ENCODE measurements at places on chromosomes 5 and 9.

DNA sequence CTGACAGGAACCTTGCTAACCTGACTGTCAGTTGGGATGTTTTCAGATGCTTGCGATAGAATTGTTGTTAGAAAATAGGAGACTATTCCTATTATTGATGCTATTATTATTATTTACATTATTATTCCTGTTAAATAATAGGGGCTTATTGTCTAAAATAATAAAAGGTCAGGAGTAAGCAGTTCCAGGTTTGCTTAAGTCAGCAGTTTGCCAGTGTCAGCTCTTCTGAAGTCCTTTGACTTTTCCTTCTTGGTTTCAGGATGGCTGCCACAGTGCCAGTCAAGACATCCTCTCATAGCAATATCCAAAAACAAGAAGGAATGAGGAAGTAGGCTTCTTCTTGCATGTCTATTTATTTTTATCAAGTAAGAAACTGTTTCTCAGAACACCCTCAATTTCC lies 141.7 kb upstream of the MARCHF11 start:
- DNase-seq, result no peak

DNA sequence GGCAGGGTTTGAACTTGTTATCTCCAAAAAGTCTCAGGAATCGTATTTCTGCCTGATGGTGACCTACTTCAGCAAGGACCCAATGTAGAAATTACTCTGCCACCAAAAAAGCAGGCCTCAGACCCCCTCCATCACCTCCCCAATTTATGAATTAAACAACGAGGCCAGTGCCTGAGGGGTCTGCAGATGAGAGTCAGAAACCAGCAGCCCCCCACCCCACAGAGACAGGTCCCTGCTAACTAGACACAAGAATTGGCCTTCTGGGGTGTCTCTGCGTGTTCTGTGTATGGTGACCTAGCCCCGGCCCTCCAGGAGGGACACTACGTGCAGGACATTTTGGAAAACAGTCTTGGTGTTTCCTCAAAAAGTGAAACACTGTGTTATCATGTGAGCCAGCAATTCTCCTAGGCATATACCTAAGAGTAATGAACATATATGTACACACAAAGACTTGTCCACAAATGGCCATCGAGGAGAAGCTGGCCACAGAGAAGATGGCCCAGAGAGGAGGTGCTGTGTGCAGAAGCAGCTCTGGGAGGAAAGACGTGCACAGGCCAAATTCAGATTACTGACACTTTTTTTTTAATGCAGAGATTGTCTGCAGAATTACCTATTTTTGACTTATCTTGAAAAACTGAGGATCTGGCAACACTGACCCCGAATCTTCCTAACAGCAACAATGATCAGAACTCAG lies 93.8 kb downstream of the ADAMTS2 start:
- DNase-seq, result no peak

DNA sequence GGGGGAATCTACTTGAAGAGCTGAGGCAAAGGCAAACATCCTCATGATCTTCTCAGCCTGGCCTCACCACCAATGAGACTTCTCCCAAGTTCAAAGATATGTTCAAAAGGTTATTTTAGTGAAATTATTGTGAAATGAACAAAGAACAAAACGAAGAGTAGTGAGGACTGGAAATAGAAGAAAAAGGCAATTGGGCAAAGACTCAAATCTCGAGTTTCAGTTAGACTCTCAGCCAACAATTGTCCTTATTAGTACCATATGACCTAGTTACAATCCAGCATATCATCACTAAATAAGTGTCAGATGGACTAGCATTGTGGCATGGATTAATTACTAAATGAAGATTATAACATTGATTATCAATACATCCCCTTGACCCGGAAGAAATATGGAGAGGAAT lies 9.0 kb downstream of the ZNF474 start:
- no peak for DNase-seq

DNA sequence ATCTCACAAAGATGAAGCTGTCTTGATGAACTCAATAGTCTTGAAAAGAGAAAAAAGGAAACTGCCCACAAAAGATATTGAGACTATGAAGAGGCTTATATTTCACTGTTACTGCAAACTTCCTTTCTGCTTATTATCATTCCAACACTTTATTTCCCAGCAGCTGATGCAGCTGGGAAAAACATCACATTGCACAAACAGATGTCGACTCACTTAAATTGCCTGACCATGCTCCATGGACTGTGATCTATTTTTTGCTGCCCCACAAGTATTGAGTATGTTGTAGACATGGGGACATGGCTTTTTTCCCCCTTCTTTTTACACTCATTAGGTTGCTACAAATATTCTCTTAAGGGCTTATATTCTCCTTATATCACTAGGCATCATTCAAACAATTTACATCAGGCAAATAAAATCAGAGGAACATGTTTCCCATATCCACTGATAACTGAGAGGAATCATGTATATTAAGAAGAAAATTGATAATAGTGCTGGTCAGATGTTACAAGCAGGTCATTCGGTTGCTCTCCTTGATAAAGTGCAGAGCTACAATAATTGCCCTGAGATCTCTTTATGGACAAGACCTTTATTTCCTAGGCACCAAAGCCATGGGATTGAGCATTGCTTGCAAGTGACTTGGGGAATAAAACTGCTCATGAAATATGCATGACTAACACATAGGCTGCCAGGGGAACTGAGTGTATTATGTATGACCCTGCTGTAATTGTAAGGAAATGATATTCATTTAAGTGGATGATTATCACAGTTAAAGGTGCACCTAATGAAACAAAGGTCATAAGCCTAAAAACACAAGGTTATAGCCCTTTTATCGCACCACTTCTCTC lies 509.9 kb downstream of the ZNF608 start:
- DNase-seq, result no peak

GRCh38 chr5:68325065-68325580 lies 109.6 kb downstream of the PIK3R1 start:
- DNase-seq, result no peak

GRCh38 chr5:95664204-95664786 lies 17.7 kb downstream of the RFESD start:
- DNase-seq, result no peak

DNA sequence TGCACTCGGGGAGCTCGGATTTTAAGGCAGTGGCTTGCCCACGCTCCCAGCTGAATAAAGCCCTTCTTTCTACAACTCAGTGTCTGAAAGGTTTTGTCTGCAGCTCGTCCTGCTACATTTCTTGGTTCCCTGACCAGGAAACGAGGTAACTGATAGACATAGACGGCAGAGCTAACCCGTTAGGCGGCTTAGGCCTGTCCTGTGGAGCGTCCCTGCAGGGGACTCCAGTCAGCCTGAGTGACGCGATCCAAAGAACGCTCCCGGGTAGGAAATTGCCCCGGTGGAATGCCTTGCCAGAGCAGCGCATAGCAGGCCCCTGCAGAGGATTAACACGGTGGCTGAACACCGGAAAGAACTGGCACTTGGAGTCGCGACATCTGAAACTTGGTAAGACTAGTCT lies 1.8 kb upstream of the SELENOP start:
- DNase-seq, result no peak

- peak; percentile 64 for DNase-seq
These were observed 190.0 kb downstream of the FANCC start for GRCh38 chr9:95127249-95128176.

- DNase-seq, result no peak
These were observed 100.7 kb downstream of the CWC27 start for GRCh38 chr5:64869419-64869818.

GRCh38 chr9:109383356-109383755 lies 62.5 kb upstream of the EPB41L4B start:
- DNase-seq, result no peak

- no peak for DNase-seq
These were observed 97.9 kb upstream of the MAMDC2 start for GRCh38 chr9:69945671-69946141.

DNA sequence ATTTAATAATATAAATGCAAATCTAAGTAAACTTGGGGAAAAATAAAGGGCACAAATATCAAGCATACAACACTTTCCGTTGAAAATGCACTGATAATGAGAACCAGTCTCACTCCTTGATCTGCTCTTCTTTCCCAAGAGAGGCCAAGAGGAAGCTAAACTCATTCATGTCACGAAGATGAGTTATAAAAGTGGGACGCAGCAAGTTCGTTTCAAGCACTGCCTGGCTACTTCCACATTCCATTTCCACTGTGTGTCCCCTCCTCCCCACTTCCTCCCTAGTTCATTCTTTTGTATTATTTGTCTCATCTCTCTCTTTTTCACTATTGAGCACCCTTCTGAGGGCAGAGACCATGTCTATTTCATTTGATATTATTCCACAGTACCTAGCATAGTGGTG lies 158.1 kb downstream of the SLC24A2 start:
- DNase-seq, result no peak

DNA sequence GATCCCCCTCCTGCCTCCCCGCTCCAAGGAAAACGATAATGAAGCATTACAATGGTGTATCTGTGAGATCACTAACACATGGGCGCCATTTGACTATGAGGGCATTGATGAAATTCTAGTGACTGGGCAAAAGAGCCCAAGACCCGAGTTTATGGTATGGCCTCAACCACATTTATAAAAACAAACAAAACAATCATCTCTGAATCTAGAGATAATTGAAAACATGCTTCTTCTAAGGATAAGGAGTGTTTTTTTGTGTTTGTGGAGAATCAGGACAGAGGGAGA lies 100.9 kb upstream of the SEMA6A start:
- DNase-seq, result no peak

DNA sequence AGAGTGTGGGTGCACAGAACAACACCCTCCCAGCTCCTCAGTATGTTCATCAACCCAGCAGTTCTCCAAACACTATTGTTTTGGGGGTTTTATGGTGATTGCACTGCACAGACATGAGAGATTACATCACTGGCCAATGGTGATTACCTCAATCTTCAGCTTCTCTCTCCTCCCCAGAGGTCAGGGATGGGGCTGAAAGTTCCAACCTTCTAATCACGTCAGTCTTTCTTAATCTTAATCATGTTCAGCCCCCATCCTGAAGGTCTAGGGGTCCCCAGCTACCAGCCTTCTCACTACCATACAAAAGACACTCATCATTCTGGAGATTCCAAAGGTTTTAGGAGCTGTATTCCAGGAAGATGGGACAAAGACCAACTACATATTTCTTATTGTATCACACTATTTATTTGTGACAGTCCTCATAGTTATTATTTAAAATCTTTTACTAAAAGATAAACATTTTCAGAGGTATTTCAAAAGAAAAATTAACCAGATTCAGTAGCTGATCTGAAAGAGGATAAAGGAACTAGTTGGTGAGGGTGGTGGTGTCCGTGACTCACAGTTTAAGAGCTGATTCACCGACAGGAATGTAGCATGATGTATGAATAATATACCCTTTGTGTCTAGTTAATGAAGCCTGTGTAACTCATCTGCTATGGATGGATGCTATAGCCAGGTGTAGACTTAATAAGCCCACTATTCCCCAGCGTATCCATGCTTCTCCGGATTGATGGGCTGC lies 35.6 kb downstream of the RASEF start:
- no peak for DNase-seq
